Gastrocnemius medialis (tissue), 4 donors: ENCODE measurements at places on chromosomes 1 and 21. TPM values are rescaled to one million over a fixed set of nuclear protein-coding genes. Genes with fewer than 3 reads are reported as not detected.

Gene TRPM2
- 0.46 TPM for total RNA-seq

Gene TFAP2E
- total RNA-seq, result not detected

Gene SPATA45
- not detected for total RNA-seq

Gene MMP23B
- total RNA-seq, result not detected

Gene MFAP2
- 0.36 TPM for total RNA-seq

Gene SPRR3
- total RNA-seq, result not detected

Gene C4BPA
- total RNA-seq, result not detected

Gene SLC6A17
- total RNA-seq, result 0.02 TPM

Gene LRRC39
- total RNA-seq, result 23.4 TPM

Gene ANXA9
- total RNA-seq, result not detected

Gene VCAM1
- 0.72 TPM for total RNA-seq

Gene KCNJ9
- not detected for total RNA-seq

Gene HMGCS2
- 1.2 TPM for total RNA-seq

Gene OR2T4
- not detected for total RNA-seq

Gene AKR7A2
- 52.7 TPM for total RNA-seq

Gene BARHL2
- not detected for total RNA-seq

Gene PDXK
- 39.2 TPM for total RNA-seq

Gene LY9
- total RNA-seq, result not detected

Gene MAGI3
- total RNA-seq, result 3.9 TPM

Gene EFHD2
- total RNA-seq, result 7.0 TPM

Gene OR6N2
- total RNA-seq, result not detected

Gene EBNA1BP2
- total RNA-seq, result 65.3 TPM

Gene INTS11
- total RNA-seq, result 78.8 TPM

Gene ACTL8
- not detected for total RNA-seq
